Mucosa of descending colon (tissue), 3 donors: ENCODE measurements at places on chromosomes 2 and 18. TPM values are rescaled to one million over a fixed set of nuclear protein-coding genes. Genes with fewer than 3 reads are reported as not detected.

DNA sequence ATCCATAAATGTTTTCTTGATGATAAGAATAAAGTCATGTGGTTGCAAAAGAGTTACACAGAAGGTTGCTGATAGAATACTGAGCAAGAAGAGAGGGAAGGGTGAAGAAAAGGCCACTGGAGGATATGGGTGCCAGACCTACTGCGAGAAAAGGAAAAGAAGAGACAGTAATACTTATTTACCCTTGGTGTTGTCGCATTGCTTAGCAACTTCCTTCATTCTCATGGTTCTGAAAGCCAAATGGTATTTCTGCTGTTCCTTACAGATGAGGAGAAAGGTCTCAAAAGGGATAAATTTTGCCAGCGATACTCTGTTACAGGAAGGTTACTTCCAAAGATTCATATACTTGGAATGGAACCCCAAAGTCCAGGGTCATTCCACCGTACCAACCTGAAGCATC is 62.5 kb downstream of the LHCGR start:
- DNase-seq: no peak

The POTEC gene
- total RNA-seq: not detected

The SNTG2 gene
- 0.38 TPM for total RNA-seq

The AMER3 gene
- total RNA-seq: 0.16 TPM
